Stimulated activated CD8-positive, alpha-beta memory T cell treated with anti-CD3 and anti-CD28 coated beads, Interleukin-4, amount 100 ng/mL, for 24 hours (primary cell): ENCODE measurements at places on chromosomes 1 and 21.

DNA sequence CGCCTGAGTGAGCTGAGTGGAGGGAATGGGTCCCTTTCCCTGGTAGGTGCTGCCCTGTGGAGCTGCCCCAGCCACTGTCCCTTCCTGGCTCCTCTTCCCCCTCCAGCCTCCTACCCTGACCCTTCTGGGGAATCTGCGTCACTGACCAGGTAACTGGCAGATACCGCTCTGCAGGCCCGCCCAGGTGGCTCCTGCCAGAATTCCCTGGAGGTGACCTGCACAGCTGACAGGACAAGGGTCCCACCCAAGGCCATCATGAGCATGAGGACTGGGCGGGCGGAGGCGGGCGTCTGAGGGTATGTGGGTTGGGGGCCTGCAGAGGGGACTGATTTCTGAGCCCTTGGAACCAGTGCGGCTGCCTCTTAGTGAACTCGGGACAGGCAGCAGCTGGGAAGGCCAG, 32.5 kb downstream of the DHRS3 start:
- no peak for DNase-seq

DNA sequence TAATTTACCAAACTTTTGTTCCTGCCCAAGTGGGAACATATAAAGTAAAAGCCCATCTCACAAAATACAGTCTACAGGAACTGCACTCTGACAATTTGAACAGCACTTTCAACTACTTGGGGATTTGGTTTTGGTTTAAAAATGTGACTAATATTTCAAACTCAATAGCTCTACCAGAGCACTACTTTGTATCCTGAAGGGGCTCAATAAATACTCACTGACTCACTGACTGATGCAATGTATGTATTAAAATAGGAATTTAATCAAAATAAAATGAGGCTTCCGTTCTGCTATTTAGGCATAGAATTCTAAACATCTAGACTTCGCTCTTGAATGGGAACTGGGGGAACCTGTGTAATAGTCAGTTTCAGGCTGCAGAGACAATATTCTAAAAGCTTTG, 21.9 kb downstream of the EFCAB14 start:
- no peak for DNase-seq

DNA sequence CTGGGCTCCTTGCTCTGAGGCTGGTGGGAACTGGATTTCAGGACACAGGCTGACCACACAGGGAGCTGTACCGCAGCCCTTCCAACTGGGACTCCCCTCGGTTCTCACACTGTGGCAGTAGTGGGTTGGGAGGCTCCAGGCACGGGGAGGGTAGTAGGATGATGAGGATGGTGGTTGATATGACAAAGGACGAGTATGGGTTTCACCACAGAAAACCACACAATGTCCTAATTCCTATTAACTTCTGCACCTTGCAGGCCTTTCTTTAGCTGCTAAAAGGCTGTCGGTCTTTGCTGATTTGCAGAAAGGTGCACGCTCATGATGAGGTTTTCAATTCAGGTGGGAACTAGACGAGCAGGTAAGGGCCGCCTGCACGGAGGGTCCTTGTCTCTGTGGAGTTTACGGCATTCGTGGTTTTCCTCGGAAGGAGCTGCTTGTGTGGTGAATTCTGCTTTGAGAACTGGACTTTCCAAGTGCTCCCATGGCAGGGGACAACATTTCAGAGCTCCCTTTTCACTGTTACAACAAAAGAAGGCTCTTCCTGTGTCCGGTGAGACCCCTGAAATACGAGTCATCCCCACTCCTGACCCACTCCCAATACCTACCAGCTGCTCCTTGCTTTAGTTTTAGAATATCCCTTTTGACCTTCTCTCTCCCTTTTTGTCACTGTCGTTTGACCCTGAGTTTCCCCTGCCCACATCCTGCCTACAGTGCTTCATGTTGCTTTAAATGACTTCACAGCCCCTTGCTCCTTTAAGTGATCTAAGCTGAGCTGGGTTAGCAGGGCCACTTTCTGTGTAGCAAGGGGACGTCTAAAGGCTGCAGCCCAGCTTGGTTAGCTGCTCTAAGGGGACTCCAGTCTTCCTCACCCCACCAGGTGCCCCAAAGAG, 125.1 kb downstream of the MRPS6 start:
- no peak for DNase-seq

- no peak for DNase-seq
Observed at GRCh38 chr1:224057461-224058199, 56.3 kb upstream of the FBXO28 start.

- DNase-seq, result no peak
Observed at GRCh38 chr1:221159608-221160007, 280.4 kb downstream of the HLX start.

- no peak for DNase-seq
Observed at GRCh38 chr21:42381347-42381984, 14.4 kb downstream of the TMPRSS3 start.

- DNase-seq, result no peak
Observed at GRCh38 chr1:85707267-85707989, 805 bp downstream of the ZNHIT6 start.

- no peak for DNase-seq
Observed at GRCh38 chr1:88117597-88117996, 566.5 kb upstream of the PKN2 start.

DNA sequence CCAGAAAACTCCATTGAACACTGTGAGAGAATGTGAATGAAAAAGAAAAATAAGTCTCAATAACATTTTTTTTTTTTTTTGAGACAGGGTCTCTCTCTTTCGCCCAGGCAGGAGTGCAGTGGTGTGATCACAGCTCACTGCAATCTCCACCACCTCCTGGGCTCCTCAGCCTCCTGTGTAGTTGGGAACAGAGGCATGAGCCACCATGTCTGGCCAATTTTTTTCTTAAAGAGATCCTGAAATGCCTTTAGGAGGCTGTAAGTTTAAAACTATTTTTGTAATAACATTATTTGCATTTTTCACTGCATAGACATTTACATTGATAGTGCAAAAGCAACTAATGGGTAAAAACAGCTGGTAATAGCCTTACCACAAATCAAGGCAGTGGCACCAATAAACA, 35.3 kb downstream of the GDAP2 start:
- DNase-seq, result no peak

- no peak for DNase-seq
Observed at GRCh38 chr1:214895011-214895600, 187.4 kb upstream of the KCNK2 start.

- DNase-seq, result no peak
Observed at GRCh38 chr21:44594406-44594916, 2.2 kb upstream of the KRTAP10-6 start.

DNA sequence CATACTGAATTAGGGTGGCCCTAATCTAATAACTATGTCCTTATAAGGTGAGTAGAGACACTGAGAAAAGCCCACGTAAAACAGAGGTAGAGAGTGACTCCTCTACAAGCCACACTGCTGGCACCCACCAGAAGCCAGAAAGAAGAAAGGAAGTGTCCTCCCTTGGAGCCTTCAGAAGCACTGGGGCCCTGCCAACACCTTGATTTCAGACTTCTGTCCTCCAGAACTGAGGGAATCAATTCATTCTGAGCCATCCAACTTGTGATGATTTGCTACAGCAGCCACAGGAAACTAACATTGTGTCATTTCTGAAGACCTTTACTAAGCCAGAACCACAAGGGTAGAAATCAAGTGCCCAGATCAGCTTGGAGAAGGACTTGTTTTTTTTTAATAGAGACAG, 15.0 kb downstream of the GNB1 start:
- no peak for DNase-seq

DNA sequence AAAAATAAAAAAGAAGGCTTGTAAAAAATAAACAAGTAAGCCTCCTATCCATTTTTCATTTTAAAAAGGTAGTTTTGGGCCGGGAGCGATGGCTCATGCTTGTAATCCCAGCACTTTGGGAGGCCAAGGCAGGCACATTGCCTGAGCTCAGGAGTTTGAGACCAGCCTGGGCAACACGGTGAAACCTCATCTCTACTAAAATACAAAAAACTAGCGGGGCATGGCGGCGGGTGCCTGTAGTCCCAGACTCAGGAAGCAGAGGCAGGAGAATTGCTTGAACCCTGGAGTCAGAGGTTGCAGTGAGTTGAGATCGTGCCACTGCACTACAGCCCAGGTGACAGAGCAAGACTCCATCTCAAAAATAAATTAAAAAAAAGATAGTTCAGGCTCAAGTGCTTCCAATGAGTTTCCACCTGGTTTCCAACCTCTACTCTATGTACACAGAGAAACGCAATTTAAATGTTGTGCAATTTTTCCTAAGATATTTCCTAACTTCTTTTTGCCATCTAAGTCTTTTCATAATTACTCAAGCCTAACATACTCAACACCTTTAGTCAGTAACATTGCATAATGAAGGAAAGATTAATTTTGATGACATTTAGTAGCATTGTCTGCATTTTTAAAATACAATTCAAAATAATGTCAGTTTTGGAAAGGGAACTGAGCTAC, 106.3 kb downstream of the KCNT2 start:
- no peak for DNase-seq

- DNase-seq, result no peak
Observed at GRCh38 chr1:205797168-205797567, 15.8 kb downstream of the SLC41A1 start.

DNA sequence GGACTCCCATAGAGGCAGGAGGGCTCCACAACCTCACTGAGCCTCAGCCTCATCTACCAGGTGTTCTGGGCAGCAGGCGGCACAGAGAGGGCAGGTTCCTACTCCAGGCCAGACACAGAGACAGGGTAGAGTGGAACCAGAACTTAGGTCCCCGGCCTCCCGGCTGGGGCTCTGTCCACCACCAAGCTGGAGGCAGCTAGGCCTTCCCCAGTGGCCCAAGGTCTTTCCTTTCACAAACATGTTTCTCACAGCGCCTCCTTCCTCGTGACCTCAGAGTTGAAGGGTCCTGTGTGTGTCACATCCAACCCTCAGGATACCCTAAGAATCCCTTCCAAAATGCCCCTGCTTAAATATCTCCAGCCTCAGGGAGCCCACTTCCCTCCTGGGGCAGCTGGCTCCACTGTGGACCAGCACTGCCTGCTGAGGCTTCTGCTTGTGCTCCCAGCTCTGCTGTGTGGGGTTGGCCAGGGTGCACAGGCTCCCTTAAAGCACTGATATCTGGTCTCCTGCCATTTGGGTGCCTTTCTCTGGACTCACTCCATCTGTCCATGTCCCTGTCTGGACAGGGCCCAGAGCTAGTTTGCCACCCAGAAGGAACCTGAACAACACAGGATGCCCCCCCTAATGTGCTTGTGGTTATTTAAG, 33.2 kb upstream of the MAGOH start:
- no peak for DNase-seq

GRCh38 chr21:42599486-42599885, 53.9 kb upstream of the PDE9A start:
- no peak for DNase-seq

DNA sequence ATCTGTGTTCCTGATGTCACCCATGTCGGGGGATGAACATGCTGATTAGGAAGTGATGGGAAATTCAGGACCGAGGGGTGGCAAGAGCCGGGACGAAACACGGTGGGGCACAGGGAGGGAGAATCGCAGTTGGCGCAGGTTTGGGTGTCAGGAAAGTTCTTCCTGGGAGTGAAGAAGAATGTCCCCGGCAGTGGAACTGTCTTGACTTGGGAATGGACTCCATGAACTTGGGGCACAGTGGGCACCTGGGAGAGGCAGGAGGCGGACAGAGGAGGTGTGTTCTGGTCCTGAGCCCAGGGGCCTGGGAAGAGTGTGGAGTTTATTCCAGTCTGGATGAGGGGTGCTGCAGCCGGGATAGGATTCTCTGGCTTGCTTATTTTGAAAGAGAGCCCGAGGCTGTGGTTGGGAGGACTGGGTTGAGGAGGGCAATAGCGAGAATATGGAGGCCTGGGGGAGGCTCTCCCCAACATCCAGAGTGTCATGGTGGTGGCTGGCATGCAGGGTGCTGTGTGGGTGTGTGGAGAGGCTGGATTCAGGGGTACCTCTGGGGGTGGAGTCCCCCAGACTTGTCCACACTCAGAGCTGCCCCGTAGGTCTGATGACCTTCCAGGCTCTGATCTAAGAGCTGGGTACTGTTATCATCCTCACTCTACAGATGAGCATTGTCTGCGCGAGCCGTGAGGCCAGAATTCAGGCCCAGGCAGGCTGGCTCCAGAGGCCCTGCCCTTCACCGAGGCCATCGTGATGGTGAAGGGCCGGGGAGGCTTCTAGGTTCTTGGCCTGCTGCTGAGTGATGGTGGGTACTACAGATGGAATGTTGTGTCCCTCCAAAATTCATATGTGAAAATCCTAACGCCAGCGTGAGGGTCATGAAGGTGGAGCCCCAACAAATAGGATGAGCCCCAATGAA, 274.5 kb upstream of the C1orf174 start:
- no peak for DNase-seq

GRCh38 chr1:3879787-3880428, 20.2 kb downstream of the C1orf174 start:
- DNase-seq, result no peak

GRCh38 chr1:184634296-184634695, 120.4 kb downstream of the EDEM3 start:
- no peak for DNase-seq

DNA sequence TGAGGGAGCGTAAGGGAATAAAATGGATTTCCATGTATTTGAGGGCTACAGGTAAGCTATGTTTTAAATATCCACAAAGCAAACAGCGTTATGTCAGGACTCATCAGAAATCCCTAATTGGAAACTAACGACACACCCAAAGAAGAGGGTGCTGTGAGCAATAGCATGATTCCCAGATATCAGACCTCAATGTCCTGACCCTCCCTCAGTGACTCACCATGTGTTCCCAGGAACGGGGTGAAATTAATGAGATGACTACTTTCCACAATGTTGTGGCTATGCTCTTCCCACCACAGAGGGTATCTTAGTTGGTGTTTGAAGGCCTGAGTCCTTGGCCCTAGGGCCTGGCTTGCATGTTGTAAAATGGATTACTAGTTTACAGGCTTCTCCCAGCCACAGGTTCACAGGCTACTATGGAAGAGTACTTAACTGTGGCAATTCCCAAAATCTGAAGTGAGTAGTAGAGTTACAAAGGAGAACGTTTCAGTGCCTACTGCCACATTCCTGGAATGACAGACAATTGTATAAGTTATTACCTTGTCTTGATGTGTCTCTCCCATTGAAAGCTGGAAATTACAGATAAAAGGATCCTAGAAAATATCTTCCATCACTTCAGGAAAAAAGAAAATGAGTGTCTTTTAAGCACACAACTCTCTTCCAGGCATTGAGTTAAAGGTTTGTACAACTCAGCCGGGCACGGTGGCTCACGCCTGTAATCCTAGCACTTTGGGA, 1.7 kb upstream of the KRTAP11-1 start:
- no peak for DNase-seq

GRCh38 chr1:83777758-83778101, 221.2 kb downstream of the TTLL7 start:
- no peak for DNase-seq
